ENCODE measurements at places on chromosomes 2 and 18. TPM values are rescaled to one million over a fixed set of nuclear protein-coding genes. Genes with fewer than 3 reads are reported as not detected.

Gene BOD1L2
- not detected for polyA plus RNA-seq

DNA sequence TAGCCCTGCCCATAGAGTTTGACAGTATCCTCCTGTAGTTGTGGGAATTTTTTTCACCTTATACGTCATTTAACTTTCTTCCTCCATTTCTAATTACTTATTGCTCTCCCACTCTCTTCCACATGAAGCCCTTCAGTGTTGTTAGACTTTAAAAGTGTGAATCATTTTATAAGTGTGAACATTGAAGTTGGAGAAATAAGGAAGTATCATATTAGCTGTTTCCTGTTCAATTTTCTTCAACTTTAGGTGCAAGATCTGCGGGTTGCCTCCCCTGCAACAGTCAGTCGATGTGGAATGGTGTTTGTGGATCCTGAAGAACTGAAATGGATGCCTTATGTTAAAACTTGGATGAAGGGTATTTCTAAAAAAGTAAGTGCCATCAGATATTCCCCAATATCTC, 138.1 kb downstream of the DNAH6 start:
- no peak for DNase-seq

DNA sequence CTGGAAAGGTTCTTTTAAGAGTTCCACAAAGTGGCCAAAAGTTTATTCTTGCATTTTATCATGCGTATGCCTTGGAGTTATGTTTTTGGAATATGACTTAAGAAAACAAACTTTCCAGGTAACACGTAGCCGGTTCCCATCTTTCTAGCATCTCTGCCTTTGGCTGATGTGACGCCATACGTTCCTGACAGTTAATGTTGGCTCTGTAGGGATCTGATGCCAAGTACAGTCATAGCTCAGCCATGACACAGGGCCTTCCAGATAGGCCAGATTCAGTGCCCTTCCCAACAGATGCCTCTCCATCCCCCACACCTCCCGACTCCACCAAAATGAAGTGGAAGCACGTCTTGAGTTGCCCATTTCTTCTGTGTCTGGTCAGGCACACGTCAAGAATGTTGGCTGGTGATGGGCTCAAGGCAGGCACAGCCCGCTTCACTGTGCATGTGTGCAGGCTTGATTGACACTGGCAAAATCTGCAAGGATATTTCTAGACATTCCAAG, 51.0 kb upstream of the THOC1 start:
- DNase-seq = no peak

- DNase-seq = no peak
Measured at GRCh38 chr2:92074549-92074898, 2796.7 kb upstream of the TEKT4 start.

DNA sequence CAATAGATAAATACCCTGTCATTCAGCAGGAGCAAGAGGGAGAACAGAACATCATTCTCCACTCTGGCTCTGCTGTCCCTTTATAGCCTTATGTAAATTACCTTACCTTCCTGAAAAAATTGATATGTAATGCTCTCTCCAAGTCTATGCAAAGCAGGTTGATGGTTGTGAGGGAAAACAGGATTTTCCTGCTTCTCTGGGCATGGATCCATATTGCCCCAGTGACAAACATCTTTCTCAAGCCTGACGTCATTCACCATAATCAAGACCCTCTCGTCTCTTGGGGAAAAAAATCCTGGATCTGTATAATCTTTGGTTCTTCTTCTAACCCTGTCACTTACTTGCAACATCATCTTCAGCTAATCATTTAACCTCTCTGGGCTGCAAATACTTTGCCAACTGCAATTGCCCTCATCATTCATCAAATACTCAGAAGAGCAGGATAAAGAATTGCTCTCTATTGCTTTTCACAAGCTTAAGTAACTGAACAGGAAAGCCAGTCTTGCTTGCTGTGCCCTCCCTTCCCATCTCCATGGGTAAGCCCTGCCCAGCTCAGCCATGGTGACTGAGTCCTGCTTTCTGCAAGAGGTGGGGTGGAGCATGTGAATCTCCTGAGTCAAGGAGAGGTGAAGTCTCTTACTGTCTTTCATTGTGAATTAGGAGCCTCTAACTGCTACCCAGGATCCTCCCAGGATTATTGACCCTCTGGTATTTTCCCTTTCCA, 123.7 kb upstream of the KLF7 start:
- DNase-seq = no peak

Gene ST8SIA3
- 0.35 TPM for polyA plus RNA-seq

Gene SOWAHC
- 3.3 TPM for polyA plus RNA-seq

DNA sequence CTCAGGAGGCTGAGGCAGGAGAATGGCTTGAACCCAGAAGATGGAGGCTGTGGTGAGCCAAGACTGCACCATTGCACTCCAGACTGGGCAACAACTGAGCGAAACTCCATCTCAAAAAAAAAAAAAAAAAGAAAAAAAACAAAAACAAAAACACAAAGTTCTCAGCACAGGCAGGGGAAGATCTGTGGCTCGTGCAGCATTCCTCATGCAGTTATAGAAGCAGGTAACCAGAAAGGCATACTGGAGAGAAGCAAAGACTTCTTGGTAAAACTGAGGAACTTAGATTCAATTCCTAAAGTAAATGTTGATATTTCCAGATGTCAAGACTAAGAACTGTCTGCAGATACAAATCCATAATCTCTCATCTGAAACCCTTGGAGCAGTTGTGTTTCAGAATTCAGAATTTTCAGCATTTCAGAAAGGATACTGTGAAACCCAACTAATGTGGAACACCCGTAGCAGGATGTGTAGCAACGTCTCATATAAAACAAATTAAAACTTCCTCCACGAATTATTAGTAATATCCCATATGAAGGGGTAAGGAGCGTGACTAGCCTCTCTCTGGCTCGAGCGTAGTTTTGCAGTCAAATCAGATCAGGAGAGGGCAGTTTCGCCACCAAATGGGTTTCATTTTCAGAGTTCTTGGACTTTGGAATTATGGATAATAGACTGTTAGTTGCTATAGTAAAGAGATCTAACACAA, 13.2 kb upstream of the SLC25A52 start:
- DNase-seq = no peak

DNA sequence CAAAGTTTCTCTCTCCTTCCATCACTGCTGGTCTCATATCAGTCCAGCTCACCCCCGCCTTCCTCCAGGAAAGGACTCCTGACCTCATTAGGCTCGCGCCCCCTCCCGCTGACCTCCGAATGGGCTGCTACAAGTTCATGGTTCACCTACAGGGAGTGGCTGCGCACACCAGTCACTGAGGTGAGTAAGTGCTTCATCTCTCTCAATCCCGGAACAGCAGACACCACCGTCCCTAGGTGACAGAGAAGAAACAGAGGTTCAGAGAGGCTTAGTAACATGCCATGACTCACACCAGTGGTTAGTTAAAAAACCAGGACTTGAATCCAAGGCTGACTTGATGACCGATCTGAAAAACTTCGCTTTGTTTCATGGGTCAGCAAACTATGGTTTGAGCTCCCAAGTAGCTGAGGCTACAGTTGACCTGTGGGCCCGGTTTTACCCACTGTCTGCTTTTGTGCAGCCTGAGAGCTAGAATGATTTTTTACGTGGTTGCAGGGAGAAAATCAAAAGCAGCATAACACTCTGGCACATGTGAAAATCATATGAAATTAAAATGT, 42.0 kb downstream of the ZFP36L2 start:
- DNase-seq = peak; percentile 63

GRCh38 chr2:96819128-96819875, 3.2 kb downstream of the CNNM3 start:
- DNase-seq = peak; percentile 92

Gene CCDC150
- polyA plus RNA-seq = 1.00 TPM

DNA sequence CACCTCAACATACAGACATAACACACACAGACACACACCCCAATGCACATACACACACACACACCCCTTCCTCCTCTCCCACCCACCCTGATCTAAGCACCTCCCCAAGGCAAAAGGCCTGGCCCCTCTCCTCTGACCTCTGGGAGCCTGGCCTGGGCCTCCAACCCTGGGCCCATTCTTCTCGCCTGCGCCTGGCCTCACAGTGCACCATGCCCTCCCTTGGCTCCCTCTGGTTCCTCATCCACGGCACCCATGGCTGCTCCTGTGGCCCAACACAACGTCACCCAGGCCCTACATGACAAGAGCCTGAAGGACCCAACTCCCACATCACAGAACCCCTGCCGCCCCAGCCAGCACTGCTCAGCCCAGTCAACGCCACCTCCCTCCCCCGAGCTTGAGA, 281.3 kb downstream of the CELF4 start:
- DNase-seq = no peak

Gene SGPP2
- 2.3 TPM for polyA plus RNA-seq

Gene LBX2
- 1.1 TPM for polyA plus RNA-seq

- DNase-seq = no peak
Measured at GRCh38 chr2:163302141-163302540, 433.7 kb downstream of the FIGN start.

Gene SCN9A
- polyA plus RNA-seq = 0.15 TPM

GRCh38 chr2:241867776-241868420, 1.6 kb upstream of the RTP5 start:
- DNase-seq = peak; percentile 56

Gene GBX2
- polyA plus RNA-seq = not detected

GRCh38 chr2:198374375-198375082, 570.1 kb downstream of the PLCL1 start:
- no peak for DNase-seq

- no peak for DNase-seq
Measured at GRCh38 chr2:52429171-52429570, 1338.4 kb upstream of the CHAC2 start.

- no peak for DNase-seq
Measured at GRCh38 chr18:3985020-3985419, 470.1 kb downstream of the DLGAP1 start.

DNA sequence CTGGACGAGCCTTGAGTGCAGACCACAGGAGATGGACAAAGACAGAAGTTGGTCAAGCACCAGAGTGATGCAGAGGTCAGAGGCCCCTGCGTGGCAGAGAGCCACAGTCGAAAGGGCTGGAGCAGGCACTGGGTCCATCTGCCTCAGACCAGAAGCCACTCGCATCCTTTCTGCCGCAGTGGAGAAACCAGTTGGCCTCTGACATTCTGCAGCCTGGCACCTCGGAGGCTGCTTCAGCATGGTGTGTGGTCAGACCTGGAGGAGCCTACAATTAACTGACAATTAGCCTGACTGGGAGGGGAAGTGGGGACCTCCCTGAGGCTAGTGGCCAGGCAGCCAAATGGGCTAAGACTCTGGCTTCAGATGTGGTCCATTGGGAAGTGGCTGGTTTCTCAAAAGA, 111.1 kb downstream of the SGPP2 start:
- DNase-seq = no peak

GRCh38 chr2:166831930-166832329, 56.4 kb upstream of the XIRP2 start:
- no peak for DNase-seq

Gene NYAP2
- not detected for polyA plus RNA-seq

DNA sequence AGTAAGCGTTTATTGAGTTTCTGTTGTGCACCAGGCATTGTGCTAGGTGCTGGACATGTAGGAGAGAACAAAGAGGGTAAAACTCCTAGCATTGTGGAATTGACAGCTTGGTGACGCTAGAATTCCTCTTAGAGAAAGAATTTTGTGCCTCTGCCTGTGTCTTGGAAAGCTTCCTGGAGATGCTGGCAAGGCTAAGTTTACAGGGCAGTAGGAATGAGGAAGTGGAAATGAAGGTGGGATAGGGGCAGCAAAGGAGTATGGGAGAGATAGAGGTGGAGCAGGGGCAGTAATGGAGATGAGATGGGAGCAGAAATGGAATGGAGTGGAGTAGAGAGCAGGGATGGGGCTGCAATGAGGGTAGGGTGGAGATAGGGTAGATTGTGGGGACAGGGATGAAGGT, 29.8 kb downstream of the GPR39 start:
- no peak for DNase-seq

GRCh38 chr2:41892476-41892875, 155.3 kb upstream of the PKDCC start:
- DNase-seq = no peak

Gene AQP12B
- not detected for polyA plus RNA-seq

GRCh38 chr2:112841295-112842044, 4.9 kb upstream of the IL1B start:
- DNase-seq = no peak

- peak; percentile 41 for DNase-seq
Measured at GRCh38 chr2:48715956-48716355, 39.6 kb downstream of the LHCGR start.

DNA sequence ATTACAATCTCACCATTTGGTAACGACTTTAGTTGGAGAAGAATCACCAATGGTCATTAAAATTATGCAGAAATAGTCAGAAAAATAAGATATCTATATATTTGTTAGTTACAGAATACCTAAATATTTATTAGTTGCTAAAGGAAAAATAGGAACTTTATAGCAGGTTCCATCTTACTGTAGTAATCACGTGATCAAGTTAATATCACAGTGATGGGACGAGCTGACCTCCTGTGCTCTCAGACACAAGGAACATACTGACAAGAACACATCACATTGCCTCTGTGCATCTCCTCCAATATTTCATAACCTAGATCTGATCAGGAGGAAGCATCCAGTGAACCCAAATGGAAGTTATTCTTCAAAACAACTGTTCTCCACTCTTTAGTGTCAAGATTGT, 215.3 kb downstream of the GALR1 start:
- no peak for DNase-seq

DNA sequence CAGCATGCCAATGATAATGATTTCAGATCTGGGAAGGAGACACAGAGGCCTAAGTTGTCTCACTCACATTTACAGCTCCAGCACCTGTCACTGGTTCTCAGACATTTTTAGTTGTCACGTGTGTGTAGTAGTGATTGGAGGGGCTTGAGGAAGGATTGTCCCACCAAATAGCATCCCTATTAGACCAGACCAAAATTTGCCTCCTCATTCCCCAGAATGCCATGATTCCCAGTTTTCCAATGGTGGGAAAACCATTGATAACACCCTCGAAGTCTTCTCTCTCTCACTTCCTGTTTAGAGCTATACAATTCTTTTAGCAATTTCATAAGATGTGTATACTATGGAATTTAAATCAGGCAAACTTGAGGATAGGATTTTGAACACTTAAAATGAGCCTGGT, 52.5 kb downstream of the CCDC141 start:
- no peak for DNase-seq

DNA sequence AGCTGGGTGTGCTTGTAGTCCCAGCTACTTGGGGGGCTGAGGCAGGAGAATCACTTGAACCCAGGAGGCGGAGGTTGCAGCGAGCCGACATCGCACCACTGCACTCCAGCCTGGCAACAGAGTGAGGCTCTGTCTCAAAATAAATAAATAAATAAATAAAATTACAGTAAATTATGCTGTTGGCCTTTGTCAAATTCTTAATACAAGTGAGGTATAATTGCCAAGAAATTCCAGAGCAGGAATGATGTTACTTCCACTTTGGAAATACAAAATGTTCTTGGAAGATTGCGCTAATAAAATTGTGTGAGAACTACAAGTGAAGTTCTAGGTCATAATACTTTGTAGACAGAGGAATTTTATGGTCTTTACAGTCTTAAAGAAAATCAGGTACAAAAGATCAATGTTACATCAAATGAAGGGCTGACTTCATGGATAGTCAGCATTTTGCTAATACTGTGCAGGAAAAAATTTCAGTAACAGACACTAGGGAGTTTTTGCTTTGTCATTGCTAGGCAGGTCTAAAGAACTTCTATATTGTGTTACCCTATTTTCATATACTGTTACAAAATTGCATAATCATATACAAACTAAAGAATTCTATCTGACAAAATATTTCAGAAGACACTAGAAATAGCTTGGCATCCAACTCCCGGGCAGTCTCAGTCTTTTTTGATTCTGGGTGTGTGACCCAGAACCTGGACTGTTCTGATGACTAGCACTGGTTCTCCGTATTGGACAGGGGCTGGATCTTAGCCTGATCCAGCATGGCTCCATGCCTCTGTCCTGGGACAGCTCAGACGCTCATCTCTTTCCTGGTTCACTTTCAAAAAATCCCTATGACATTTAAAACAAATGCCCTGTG, 76.0 kb upstream of the STK17B start:
- DNase-seq = no peak

Gene CCDC138
- 1.7 TPM for polyA plus RNA-seq

Gene XIRP2
- polyA plus RNA-seq = 0.10 TPM
